ENCODE measurements at places on chromosomes 3 and 15.

- DNase-seq, result peak; percentile 55
Observed at GRCh38 chr3:195080571-195081151, 190.3 kb downstream of the XXYLT1 start.

DNA sequence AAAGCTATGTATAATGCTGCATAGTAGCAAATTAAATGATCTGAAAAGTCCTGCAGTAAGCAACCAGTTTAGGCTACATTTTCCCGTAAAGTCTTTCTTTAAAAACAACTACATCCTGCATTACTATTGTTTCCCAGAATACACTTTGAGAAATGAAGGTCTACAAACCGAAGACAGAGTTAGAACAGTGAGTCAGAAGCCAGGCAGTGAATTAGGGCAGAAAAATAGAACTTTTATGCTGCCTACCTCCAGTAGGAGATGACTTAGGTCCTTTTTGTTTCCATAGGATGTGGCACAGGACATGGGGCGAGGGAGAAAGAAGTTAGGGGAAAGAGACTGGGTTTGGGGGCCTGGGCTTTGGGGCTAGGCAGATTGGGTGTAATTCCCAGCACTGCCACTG lies 127.3 kb downstream of the PPM1L start:
- no peak for DNase-seq

DNA sequence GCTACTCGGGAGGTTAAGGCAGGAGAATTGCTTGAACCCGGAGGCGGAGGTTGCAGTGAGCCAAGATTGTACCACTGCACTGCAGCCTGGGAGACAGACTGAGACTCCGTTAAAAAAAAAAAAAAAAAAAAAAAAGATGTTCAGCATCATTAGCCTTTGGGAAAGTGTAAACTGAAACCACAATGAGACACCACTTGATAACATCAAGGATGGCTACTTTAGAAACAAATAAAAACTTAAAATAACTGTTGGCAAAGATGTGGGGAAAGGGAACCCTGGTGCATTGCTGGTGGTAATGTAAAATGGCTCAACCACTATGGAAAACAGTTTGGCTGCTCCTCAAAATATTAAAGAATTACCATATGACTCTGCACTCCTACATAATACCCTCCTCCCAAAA lies 1.9 kb downstream of the LEO1 start:
- peak; percentile 27 for DNase-seq

DNA sequence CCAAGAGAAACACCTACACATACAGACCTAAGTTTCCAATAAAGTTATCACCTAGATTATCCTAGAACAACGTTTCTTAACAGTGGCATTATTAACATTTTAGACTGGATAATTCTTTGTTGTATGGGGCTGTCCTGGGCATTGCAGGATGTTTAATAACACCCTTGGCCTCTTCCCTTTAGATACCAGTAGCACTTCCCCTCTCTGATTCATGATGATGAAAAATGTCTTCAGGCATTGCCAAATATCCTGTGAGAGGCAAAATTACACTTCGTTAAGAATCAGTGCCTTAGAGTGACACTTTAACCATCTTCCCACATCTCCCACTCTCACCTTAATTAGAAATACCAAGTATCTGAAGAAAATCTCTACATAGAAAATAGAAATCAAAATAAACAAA lies 352.6 kb downstream of the CGGBP1 start:
- DNase-seq, result no peak

- no peak for DNase-seq
Observed at GRCh38 chr15:54364961-54365360, 386.7 kb downstream of the UNC13C start.

DNA sequence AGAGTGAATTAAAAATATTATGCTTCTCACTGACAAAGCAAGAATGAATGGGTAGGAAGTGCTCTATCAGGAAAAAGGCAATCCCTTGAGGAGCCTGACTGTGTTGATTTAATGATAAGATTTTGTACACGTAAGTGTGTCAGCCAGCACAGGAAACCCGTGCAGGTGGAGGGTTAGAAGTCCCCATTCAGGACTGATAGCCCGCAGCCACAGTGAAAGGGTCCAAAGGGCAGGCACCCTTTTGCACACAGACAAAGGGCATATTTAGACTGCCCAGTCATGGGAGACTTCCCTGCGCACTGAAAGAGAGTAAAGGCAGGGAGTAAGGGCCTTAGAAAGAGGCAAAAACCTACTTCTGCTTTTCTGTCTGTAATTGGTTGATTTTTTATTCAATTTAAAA lies 26.4 kb upstream of the SKIL start:
- no peak for DNase-seq

DNA sequence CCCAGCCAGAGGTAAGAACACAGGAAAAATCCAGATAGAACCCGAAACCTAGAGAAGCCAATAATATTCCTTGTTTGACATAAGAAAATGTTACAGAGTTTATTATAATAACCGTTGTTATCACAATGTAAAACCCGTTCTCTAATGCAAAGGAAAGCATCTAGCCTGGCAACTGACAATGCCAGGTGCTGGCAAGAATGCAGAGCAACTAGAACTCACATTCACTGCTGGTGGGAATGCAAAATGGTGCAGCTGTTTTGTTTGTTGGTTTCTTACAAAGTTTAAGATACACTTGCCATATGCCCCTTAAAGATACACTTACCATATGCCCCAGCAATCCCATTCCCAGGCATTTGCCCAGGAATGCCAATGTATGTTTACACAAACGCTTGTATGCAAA lies 23.4 kb downstream of the VPS39 start:
- DNase-seq, result no peak

GRCh38 chr3:80785875-80786274 lies 975.6 kb downstream of the GBE1 start:
- no peak for DNase-seq

DNA sequence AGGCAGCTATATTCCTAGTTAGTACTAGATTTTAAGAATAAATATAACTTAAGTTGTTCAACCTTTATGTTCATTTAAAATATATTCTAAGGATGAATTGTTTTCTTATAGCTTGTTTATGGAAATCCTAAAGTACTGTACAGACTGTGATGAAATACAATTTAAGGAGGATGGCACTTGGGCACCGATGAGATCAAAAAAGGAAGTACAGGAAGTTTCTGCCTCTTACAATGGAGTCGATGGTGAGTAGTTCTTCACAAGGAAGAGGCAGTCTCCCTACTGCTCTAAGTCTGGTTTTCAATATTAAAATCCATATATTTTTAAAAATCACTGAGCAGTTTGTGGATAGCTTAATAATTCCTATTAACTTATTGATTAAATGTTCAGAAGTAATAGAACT lies 29.6 kb downstream of the CALML4 start:
- DNase-seq, result no peak

DNA sequence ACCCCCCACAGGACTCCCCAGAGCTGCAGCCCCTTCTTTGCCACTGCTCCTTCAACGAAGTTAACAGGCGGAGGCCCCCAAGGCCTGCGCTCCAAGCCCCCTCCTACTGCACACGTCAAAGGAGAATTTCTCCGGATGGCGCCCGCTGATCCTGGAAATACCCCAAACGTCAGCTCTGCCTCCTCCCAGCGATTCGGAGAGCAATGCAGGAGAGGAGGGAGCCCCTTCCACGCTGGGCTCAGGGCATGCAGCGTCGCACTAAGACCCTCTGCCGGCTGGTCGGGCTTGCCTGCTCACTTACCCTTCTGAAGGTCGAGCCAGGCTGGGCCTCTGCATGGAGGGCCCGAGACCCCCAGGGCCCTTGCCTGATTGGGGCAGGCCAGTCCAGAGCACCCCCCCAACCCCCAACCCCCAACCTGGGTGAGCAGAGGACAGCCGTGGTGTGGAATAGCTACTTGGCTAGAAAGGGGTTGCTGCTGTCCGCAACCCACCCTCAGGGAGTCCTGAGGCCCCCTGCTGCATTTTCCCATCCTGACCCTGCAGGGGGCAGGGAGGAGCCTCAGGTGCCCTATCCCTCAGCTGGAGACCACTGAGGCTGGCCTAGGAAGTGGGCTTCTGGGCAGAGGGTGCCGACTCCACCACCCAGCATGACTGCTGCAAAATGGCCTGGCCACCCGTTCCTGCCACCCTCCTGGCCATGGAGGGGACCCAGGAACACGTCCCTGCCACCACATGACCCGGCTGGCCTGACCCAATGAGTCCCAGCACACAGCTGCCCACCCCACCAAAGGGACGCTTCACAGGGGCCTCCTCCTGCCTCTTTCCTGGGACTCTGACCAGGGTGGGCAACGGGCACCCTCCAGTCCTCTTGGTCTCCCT lies 976 bp downstream of the ATP2B2 start:
- no peak for DNase-seq

GRCh38 chr3:71893702-71894479 lies 108.9 kb upstream of the PROK2 start:
- DNase-seq, result no peak

- DNase-seq, result no peak
Observed at GRCh38 chr3:171803044-171803443, 7.2 kb downstream of the PLD1 start.

DNA sequence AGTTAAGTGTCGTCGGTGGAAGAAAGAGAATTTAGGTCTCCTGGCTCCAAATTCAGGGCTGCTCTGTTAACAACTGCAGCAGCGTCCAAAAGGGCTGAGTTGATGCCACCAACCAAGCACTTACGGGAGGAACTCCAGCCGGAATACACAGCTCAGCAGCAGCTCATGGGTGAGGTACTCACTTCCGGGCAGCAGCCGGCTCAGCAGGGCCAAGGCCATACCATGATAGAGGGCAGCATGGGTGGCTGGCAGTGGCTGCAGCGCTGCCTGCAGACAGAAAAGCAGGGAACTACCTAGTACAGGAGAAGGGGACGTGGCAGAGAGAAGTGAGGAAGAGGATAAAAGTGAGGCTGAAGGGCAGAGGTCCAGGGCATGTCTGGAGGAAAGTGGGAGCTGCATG lies 8.0 kb upstream of the LTK start:
- no peak for DNase-seq

DNA sequence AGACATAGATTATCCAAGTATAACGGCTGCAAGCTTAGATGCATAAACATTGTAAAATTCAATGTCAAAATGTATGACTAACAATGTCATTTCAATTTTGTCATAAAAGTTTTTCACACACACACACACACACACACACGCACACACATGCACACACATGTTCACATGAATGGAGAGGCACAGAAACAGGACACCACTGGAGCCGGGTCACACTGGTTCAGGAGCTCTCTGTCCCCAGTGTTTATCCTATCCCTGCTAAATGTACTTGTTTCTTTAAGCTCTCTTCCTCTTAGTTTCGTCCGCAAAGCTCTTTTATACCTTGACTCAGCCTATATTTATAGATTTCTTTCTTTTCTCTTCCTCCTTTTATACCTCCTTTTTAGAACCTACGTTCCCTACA lies 249.9 kb downstream of the CADPS start:
- no peak for DNase-seq

GRCh38 chr3:117814975-117815374 lies 1105.4 kb downstream of the TUSC7 start:
- peak; percentile 4 for DNase-seq

DNA sequence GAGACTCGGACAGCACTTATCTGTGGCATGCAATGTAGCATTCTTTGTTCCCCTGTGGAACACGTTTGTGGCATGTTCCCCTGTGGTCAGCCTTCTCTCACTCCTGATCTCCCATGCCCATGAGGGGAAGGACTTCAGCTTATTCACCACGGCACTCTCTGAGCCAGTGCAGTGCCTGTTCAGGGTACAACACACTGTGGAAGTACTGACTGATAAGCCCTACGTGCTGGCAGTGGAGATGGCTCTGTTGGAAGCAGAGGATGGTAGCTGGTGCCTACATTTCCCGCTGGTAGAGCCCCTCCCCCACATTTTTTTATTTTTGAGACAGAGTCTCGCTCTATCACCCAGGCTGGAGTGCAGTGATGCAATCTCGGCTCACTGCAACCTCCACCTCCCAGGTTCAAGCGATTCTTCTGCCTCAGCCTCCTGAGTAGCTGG lies 43.5 kb upstream of the ETV5 start:
- DNase-seq, result no peak

DNA sequence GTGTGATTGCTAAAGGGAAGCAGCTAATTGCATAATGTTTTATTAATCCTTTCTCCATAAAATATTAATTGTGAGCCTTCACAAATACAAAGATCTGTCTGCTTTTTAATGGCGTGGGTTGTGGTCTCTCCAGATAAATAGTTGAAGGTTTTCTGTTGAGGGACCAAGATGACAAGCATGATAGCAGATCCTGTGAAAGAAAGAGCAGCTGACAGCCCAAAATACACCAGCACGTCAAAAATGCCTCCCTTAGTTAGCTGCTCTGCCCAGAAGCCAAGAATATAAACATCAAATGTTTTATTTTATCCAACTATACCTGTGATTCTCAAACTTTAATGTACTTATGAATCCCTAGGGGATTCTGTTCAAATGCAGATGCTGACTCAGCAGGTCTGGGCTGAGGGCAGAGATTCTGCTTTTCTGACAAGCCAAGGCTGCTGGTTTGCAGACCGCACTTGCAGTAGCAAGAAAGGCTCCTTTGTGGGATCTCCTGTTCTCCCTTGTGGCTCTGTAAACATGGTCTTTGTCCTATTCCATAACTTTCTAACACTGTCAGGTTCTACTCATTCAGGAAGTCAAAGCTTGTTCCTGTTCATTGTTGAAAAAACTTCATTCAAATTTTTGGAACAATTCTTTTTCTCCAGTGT lies 119.1 kb upstream of the SLC25A36 start:
- DNase-seq, result no peak

DNA sequence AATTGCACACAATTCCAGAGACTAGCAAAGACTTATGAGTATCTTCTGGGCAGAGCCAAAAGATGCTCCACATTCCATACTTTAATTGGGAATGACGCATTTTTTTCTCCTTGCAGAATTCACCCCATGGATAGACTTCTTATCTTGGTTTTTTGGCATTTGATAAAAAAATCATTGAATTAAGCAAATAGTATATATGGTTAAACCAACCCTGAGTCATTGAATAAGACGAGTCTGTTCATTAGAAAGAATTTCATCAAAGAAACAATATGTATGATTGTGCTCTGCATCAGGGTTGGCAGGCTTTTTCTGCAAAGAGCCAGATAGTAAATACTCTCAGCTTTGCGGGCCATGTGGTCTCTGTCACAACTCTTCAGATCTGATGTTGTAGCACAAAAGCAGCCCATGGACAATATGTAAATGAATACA lies 9.2 kb upstream of the PDZRN3 start:
- no peak for DNase-seq

GRCh38 chr3:68866157-68866556 lies 66.2 kb downstream of the TAFA4 start:
- no peak for DNase-seq

- no peak for DNase-seq
Observed at GRCh38 chr15:61038910-61039309, 190.2 kb downstream of the RORA start.

DNA sequence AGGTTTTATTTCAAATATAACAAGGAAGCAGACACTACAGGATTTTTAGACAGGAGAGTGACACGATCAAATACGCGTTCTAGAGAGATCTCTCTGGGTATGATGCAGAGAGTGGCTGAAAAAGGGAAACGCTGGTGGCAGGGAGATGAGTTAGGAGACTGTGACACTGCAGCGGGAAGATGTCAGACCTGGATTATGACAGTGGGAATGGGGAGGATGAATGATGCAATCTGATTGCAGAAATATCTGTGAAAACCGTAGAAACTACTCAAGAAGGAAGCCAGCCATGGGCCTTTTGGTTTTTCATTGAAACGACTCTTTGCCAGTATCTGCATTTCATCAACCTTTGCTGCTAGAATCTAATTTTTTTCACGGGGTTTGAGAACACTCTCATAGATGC lies 157.9 kb downstream of the FAM43A start:
- no peak for DNase-seq

- no peak for DNase-seq
Observed at GRCh38 chr3:60323651-60324050, 927.6 kb downstream of the FHIT start.

GRCh38 chr15:80183306-80183705 lies 30.5 kb downstream of the FAH start:
- DNase-seq, result no peak
